ENCODE measurements at places on chromosomes 12 and 14. TPM values are rescaled to one million over a fixed set of nuclear protein-coding genes. Genes with fewer than 3 reads are reported as not detected.
A peak's percentile ranks its signal among the peaks of the same experiment; 100 is the strongest.

- H3K36me3 ChIP-seq = no peaks in the 10 kb centered on the region
- peak overlapping the region; percentile 34 for H3K27ac ChIP-seq
- no peak overlapping the region for H3K4me3 ChIP-seq
- peak; percentile 89 for DNase-seq
Measured at GRCh38 chr12:51817027-51817953, 31.2 kb downstream of the FIGNL2 start.

GRCh38 chr14:78714711-78715110 is 544.5 kb downstream of the NRXN3 start:
- H3K27ac ChIP-seq = no peak overlapping the region
- DNase-seq = no peak
- H3K36me3 ChIP-seq = no peaks in the 10 kb centered on the region
- no peaks in the 10 kb centered on the region for H3K27me3 ChIP-seq
- no peak overlapping the region for H3K4me3 ChIP-seq

DNA sequence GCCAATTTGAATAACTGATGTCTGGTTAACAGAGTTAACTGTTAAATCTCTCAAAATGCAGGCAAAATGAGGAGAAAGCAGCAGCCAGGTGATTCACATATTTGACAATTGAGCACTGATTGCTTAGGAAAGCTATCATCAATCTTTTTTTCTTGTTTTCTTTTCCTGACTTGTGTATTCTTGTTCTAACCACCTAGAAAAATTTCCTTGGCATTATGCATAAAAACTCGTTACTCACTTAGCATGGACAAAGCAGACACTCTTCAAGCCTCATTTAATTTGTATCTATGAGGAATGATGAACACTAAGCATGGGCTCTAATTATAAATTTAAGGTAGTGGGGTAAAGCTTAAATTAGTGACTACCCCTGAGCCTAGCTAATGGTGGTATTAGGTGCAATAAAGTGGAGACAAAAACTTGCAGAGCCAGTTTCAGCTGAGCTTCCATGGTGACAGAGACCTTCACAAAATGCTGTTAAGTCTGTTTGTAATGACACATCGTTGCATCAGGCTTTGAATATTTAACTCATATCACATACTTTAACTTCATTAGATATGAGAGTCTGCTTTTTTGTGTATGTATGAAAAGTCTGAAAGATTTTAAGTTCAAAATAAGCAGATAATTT is 52.0 kb downstream of the RASSF9 start:
- no peaks in the 10 kb centered on the region for H3K36me3 ChIP-seq
- DNase-seq = no peak
- H3K27me3 ChIP-seq = no peaks in the 10 kb centered on the region
- no peaks in the 10 kb centered on the region for H3K4me1 ChIP-seq
- no peak overlapping the region for H3K4me3 ChIP-seq

The MMP19 gene
- polyA plus RNA-seq = 2.5 TPM

DNA sequence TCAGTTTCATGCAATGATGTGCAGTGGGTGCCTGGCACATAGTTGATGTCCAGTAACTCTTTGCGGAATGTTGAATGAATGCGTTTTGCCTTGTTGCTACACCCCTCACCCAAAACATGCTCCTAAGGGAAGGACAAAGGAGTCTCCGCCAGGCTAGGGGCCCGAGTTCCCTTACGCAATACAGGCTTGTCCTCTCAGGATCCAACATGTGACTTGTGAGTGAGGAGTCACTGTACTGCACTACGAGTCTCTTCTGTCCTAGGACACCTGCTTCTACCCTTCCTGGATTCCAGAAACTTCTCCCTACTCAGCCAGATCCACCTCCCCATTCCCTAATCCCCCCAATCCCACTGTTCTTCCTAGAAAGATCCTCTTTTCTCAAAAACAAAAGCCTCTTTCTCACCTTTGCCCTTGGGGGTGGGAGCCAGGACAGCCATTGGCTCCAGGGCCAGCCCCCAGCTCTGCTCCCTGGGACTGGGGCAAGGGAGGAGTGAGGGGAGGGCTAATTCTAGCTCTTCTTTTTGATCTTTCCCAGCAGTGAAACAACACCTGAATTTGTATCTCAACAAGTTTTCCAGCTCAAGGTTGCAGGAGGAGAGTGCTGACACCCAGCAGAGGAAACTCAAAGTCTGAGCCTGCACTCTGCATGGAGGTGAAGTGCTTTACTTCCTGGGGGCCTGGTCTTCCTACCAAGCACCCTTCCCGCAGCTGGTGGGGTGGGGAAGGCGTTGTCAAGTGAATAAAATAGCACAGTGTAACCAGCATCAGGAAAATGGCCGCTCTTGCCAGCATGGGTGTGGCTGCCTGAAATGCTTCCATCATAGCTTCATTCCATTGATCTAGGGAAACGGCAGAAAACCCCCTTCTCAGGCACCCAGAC is 3.4 kb upstream of the OTUB2 start:
- DNase-seq = peak; percentile 67
- H3K4me1 ChIP-seq = peaks cover 3% of the 10 kb centered on the region
- no peak overlapping the region for H3K27ac ChIP-seq
- peaks cover 3% of the 10 kb centered on the region for H3K27me3 ChIP-seq
- H3K4me3 ChIP-seq = no peak overlapping the region

DNA sequence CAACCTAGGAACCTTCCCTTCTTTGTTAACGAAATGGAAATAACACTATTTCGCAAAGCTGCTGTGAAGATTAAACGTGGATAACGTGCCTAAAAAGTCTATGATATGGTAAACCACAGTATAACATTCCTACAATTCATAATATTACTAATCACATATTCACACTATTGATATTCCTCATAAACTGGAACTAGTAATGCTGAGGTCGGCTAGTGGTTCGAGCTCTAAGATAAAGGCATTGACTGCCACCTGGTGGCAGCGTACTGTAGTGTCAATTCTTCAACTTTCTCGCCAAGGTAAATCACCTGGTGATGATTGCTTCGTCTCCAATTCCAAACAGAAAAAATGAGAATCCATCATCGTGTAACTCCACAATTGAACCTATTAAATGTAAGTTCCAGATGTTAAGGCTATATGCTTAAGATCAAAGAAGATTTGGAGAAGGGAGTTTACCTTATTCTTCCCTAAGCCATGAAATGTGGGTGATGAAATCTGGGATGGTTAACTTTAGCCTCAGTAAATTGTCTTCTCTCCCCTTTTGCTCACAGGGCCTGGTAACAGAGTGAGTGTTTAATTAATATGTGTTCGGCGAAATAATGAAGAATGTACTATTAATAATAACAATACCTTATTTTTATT is 197.5 kb upstream of the TMEM132C start:
- peak; percentile 16 for DNase-seq
- no peaks in the 10 kb centered on the region for H3K4me1 ChIP-seq
- no peak overlapping the region for H3K4me3 ChIP-seq
- H3K27me3 ChIP-seq = no peaks in the 10 kb centered on the region
- no peaks in the 10 kb centered on the region for H3K36me3 ChIP-seq

DNA sequence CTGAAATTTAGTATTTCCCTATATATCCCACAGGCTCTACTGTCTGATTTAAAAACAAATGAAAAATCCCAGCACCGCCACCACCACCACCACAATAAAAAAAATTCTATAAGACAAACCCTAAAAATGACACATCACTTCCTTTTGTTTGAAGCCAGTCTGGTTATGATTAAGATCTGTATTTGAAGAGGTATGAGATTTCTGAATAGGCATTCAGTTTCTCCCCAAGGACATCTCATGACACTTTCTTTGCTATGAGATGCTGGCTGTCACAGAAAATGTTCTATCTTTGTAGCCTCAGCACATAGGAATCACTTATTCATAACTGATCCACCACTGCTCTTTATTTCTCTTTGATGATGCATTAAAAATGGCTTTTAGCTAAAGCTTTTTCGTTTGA is 1071.0 kb downstream of the SLC6A15 start:
- no peaks in the 10 kb centered on the region for H3K27me3 ChIP-seq
- H3K4me3 ChIP-seq = no peak overlapping the region
- DNase-seq = no peak

The TMEM132C gene
- polyA plus RNA-seq = 1.3 TPM

GRCh38 chr14:96160076-96160912 is 44.3 kb upstream of the BDKRB2 start:
- peaks cover 30% of the 10 kb centered on the region for H3K4me1 ChIP-seq
- no peak overlapping the region for H3K4me3 ChIP-seq
- no peaks in the 10 kb centered on the region for H3K36me3 ChIP-seq
- H3K27ac ChIP-seq = peak overlapping the region; percentile 62
- peak; percentile 57 for DNase-seq

The IGFBP6 gene
- 19.7 TPM for polyA plus RNA-seq

The NDUFB1 gene
- polyA plus RNA-seq = 246 TPM

DNA sequence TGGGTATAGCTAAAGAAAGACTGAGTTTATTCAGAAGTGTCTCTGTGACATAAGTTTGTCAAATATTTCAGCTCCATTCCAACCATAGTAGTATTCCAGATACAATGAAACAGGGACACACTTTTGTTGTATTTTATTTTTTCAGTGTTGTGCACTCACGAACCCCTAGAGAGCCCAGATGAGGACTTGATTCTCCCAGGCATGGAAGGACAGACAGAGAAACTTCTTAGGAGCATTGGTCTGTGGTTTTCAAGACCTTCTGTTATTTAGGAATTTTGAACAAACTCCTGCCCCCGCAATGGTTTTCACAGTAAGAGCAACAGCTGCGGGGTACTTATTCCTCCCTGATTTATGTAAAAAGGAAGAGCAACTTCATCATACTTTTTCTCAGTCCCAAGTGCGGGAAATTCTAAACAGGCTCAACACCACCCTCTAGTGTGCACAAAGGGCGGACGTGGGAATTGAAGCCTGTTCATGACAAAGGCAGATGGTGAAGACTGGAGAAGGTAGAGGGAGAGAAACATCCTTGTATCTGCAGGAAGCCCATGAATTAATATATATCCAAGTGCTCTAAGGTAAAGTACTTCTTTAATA is 147.6 kb downstream of the PAH start:
- no peak overlapping the region for H3K4me3 ChIP-seq
- no peaks in the 10 kb centered on the region for H3K4me1 ChIP-seq
- no peaks in the 10 kb centered on the region for H3K36me3 ChIP-seq
- no peak overlapping the region for H3K27ac ChIP-seq

The PTPN21 gene
- polyA plus RNA-seq = 11.9 TPM

The DEGS2 gene
- polyA plus RNA-seq = 21.6 TPM

DNA sequence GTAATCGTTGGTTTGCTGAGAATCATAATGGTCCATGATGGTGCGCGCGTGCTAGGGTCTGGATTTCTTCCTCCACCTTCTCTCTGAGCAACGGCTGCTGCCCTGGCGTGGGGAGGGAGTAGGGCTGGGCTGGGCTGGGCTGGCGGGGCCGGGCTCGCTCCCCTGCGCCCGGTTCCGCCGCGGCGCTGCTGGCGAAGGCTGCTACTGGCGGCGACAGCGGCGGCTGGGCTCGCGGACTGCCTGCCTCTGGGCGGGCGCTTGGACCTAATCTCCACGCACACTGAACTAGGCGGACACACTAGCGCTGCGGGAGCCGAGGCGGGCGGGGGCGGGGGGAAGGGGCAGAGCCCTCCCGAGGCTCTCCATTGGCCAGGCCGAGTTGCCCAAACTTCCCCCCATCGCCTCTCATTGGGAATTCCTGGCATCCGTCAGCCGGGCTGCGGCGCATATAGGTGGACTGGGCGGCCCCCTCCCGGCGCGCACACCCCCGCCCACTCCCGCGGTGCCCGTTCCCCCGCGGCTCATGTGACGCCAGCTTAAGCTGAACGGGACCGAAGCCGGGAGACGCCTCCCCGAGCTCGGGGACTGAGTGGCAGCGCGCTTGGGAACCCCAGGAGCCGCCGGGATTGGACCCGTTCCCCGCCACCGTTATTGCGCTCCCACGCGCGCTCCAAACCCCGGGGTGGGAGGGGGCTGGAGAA is at the start of gene ACTN1:
Gene ACTN1 (minus strand): TSS at position 282 of the 701 bp plus-strand sequence. CDS start 246 bp downstream, at position 36.
- H3K4me3 ChIP-seq = peak within 1 kb of the TSS; percentile 96
- H3K4me1 ChIP-seq = peaks cover 30% of the 10 kb centered on the region
- peaks cover 10% of the 10 kb centered on the region for H3K36me3 ChIP-seq

Measured in large intestine (tissue), 12 donors.